ENCODE measurements at places on chromosomes 7 and 10.

DNA sequence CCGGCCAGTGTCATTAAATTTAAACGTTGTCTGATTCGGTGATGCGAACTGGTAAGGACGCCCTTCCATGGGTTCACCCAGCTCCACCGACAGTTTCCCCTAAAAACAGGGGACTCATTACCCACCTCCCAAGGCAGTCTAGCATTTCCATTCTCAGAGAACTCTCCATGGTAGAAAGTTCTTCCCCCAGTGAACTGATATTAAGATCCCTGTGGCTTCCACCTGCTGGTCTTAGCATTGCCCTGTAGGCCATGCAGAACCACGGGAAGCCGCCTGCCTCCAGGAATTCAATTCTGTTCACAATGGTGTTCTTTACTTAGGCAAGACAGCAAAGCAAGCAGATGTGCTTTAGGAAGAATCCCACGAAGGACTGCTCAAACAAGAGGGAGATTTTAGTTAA is 128.9 kb upstream of the NANOS1 start:
- no peak for DNase-seq

- DNase-seq = no peak
Measured at GRCh38 chr10:92734301-92734700, 44.5 kb downstream of the HHEX start.

- DNase-seq = no peak
Measured at GRCh38 chr10:46516660-46517416, 39.6 kb downstream of the GPRIN2 start.

DNA sequence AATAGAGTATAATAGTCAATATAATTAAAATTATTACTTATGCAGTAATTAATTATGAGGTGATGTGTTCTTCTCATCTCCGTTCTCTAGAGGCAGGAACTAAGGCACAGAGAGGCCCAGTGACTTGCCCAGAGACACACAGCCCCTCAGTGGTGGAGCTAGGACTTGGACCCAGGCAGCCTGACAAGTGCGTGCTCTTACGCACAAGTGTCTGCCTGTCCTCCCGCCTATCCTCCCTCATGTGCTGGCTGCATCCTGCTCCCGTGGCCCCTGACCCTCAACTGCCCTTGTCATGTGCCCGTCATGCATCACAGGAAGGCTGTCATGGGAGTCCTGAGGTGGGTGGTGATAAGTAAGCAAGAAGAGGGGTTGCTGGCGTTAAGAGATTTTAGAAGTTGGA is 14.3 kb downstream of the IL2RA start:
- DNase-seq = no peak

DNA sequence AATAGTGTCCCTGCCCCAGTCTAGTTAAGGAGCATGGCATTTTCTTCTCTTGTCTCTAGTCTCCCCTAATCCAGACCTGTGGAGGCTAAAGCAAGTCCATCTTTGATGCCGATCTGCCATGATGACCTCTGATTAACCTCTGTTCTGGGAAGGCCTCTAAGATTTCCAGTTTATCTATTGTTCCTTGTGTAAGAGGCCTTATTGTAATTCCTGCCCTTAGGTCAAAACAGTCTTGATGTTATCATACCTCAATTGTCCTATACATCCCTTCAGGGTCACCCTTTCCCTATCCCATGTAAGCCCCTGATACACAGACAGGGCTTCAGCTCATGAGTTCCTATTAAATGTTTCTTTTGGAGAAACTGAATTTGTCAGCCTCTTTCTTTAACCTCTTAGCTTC is 4.9 kb upstream of the ZMIZ2 start:
- no peak for DNase-seq

Measured in T-helper 2 cell (primary cell).